Parietal lobe (tissue), 2 donors: ENCODE measurements at places on chromosomes 16 and 17. TPM values are rescaled to one million over a fixed set of nuclear protein-coding genes. Genes with fewer than 3 reads are reported as not detected.

Gene SLC5A11
- not detected for total RNA-seq

Gene NMT1
- total RNA-seq = 91.7 TPM

Gene GAS7
- total RNA-seq = 94.5 TPM

Gene TTYH2
- 17.2 TPM for total RNA-seq

Gene KLHL10
- not detected for total RNA-seq

Gene IGF2BP1
- total RNA-seq = 2.8 TPM

Gene STX1B
- 31.6 TPM for total RNA-seq

Gene LRRC36
- 3.1 TPM for total RNA-seq

Gene MILR1
- 1.6 TPM for total RNA-seq

Gene SNX20
- not detected for total RNA-seq

Gene C1QTNF8
- total RNA-seq = 0.63 TPM

Gene VAT1L
- 16.3 TPM for total RNA-seq

Gene BTBD17
- total RNA-seq = 4.7 TPM

Gene C16orf95
- total RNA-seq = 11.0 TPM

Gene ZSCAN10
- not detected for total RNA-seq

Gene PLEKHH3
- total RNA-seq = 4.4 TPM

Gene CSH2
- not detected for total RNA-seq

Gene DOC2A
- total RNA-seq = 17.2 TPM

Gene TMEM100
- 1.9 TPM for total RNA-seq

Gene PRSS8
- total RNA-seq = not detected

Gene SLC47A1
- 1.6 TPM for total RNA-seq

Gene IL21R
- not detected for total RNA-seq

Gene FBF1
- total RNA-seq = 25.4 TPM

Gene RNF112
- 47.6 TPM for total RNA-seq

Gene HNF1B
- total RNA-seq = not detected

Gene CNTNAP4
- 46.6 TPM for total RNA-seq
